ENCODE measurements at places on chromosomes 11 and 22.

- DNase-seq, result no peak
Observed at GRCh38 chr11:71934213-71934612, 5.4 kb downstream of the RNF121 start.

DNA sequence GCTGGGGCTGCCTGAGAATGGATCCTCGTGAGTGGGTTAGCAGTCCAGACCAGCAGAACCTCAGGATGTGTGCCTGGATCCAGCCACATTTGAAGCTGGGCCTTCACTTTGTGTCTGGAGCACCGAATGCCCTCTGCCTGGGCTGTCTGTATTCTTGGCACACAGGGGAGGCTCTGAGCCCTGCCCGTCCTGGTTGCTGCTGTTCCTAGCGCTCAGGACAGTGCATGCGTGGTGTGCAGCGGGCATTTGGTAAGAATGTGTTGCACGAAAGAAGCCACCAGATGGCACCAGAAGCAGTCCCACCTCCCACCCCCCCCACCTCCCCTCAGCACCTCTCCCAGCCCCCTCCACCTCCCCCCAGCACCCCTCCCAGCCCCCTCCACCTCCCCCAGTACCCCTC lies 4.1 kb upstream of the MAPK11 start:
- DNase-seq, result peak; percentile 58

DNA sequence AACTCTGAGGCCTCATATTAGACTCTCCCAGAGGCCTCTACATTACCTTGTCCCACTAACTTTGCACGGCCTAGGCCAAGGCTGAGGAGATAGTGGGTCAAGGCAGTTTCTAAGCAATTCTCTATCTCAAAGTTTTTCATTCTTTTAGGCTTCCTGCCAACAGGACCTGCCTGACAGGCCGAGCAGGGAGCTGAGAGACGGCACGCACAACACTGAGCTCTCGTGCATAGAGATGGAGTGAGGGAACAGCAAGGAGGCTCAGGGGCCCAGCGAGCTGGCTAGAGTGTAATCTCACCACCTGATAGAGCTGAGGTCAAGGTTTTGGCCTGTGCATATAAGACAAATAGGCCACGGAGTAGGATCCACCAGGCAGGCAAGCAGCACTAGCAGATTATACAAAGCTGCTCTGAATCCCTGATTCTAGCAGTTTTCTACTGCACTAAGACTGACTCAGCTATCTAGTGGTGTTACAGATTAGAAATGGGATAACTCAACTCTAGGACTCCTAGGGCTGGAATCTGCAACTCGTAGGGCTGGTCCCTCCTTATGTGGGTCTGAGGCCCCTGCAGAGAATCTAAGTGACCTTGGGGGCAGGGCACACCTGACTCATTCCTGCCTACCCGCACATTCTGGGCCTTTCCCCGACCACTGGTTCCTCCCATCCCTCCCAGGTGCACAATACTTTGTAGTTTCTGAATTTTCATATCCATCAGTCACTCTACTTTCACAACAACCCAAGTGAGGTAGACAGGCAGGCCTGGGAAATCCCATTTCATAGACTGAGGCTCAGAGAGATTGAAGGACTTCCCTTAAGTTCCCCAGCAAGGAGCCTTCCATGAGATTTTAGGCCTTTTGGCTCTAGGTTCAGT lies 1.7 kb downstream of the CYB5R2 start:
- no peak for DNase-seq

- no peak for DNase-seq
Observed at GRCh38 chr11:69158301-69159149, 2.8 kb downstream of the SMIM38 start.

- DNase-seq, result peak; percentile 48
Observed at GRCh38 chr11:111549196-111549868, 8.8 kb downstream of the LAYN start.

- peak; percentile 55 for DNase-seq
Observed at GRCh38 chr11:112265659-112266409, 5.2 kb upstream of the PLET1 start.

- no peak for DNase-seq
Observed at GRCh38 chr11:63920126-63920938, 3.4 kb upstream of the RCOR2 start.

Data from fibroblast of skin of right quadriceps (primary cell).